Amniotic stem cell (primary cell): ENCODE measurements at places on chromosomes 16 and 17.

DNA sequence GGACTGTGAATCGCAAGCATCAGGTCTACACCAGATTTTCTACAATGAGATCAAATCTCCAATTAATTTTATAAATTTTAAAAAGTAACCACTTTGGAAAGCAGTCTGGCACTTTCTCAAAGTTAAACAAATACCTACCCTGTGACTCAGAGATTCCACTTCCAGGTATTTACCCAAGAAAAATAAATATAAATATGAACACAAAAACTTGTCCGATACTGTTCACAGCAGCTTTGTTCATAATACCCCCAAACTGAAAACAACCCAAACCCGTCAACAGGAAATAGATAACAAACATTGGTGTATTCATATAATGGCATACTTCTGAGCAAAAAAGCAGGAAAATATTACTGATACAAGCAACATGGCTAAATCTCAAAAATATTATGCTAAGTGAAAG is 12.1 kb downstream of the ZDHHC7 start:
- DNase-seq = no peak

DNA sequence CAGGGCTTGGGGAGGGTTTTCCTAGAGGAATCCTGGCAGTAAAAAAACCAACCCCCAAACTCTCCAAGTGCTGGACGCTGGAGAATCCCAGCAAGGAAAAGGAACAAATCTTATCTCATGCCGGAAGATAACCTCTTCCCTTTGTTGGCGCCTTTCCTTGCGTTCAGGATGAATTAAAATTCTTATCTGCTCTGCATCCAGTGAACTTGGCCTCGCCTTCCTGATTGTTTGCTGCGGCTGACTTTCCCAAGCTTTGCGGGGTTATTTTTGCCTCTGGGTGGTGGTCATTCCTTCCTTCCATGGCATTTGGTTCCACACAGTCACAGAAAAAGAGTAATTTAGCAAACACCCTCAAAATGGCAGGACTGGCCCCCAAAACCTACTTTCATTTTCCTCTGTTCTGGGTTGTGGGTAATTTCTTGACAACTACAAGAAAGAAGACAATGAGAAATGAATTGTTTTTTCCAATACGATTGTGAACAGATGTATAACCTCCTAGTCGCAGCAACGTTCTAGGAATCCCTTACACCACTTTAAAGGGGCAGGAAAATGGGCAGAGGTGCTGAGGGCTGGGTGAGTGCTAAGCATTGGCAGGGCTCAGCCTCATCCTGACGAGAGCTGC is 77.8 kb downstream of the MRC2 start:
- DNase-seq = no peak

GRCh38 chr16:30180741-30181140 is 2.7 kb upstream of the CORO1A start:
- DNase-seq = no peak

DNA sequence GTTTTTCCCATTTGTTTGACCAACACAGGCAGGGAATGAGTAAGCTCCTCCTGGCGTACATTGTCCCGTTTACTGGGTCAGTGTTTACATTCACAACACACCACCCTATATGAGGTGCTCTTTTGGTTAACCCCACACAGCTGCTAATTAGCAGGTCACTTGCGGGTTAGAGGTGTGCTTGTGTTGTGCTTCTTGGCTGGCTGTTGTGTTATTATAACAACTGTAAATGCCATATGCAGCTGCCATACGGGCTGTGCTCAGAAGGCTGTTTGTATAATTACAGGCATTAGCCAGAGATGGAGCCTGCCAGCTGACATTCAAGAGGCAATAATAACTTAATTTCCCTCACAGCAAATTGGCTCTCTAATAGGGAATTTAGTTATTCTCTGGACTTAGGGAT is 205.1 kb upstream of the ELAC2 start:
- no peak for DNase-seq
